Germinal center (tissue), 1 donor: ENCODE measurements at places on chromosomes 16 and 17.
A peak's percentile ranks its signal among the peaks of the same experiment; 100 is the strongest.

- DNase-seq = no peak
These were observed 99.0 kb upstream of the CDH5 start for GRCh38 chr16:66267292-66268014.

GRCh38 chr17:36931697-36932382 is 5.4 kb upstream of the LHX1 start:
- DNase-seq = no peak

DNA sequence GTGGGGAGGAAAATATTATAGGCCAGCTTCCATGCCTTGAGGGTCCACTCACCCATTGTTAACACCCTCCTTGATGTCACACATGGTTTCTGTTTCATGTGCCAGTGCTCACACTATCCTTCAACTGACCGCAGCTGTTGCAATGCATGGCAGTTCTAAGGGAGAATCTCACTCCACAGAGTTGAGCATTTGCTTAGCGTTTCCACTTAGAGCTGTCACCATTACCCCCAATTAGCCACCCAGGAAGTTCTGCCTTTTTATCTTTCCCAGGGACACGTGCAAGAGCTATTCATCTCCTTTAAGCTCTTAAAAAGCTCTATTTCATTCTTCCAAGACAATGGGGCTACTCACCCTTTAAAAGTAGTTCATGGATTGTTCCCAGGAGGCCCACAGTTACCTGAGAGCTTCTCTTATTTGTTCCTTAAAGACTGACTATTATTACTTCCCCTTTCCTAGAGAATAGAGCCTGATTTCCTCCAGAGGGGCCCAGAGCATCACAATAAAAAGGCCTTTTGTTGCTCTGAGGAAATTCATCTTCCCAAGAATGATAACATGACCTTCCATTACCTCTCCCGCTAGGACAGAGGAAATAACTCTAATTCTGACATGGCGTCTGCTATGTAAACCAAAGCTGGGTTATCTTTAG is 126.8 kb downstream of the CACNG3 start:
- DNase-seq = no peak

DNA sequence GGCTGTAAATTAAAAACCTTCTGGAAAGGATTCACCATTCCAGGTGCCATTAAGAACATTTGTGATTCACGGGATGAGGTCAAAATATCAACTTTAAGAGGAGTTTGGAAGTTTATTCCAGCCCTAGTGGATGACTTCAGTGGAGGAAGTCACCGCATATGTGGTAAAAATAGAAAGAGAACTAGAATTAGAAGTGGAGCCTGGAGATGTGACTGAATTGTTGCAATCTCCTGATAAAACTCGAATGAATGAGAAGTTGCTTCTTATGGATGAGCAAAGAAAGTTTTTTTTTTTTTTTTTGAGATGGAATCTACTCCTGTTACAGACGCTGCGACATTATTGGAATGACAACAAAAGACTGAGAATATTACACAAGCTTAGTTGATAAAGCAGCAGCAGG is 26.7 kb downstream of the CCL4 start:
- no peak for DNase-seq

DNA sequence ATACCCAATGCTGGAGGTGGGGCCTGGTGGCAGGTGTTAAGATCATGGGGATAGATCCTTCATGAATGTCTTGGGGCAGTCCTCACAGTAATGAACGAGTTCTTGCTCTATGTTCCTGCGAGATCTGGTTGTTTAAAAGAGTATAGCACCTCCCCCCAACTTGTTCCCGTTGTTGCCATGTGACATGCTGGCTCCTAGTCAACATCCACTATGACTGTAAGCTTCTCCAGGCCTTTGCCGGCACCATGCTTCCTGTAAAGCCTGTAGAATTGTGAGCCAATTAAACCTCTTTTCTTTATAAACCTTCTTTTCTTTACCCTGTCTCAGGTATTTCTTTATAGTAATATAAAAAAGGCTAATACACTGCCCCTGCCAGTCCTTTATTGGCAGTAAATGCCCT is 33.3 kb downstream of the RANBP10 start:
- DNase-seq = no peak

GRCh38 chr17:16973760-16974540 is 2.0 kb upstream of the TNFRSF13B start:
- DNase-seq = no peak

DNA sequence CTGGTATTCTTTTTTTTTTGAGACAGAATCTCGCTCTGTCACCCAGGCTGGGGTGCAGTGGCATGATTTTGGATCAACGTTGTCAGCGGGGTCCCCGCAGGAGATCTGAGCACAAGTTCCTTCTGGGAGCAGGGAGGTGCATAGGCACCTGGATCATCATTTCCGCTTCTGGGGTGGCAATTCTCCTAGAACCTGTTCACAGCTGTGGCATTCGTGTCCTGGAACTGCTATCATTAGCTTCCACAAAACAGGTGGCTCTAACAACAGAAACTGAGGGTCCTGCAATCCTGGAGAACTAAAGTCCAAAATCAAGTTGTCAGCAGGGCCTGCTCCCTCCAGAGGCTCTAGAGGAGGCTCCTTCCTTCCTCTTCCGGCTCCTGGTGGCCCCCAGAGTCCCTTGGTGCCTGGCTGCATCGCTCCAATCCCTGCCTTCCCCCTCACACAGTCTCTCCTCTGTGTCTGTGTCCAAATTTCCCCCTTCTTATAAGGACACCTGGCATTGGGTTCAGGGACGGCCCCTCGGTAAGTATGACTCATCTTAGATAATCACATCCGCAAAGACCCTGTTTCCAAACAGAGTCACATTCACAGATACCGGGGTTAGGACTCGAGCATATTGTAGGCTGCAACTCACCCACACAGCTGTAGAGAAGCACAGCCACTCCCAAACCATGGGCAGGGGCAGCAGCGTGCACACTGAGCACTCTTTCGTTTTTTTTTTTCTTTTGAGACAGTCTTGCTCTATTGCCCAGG is 43.5 kb upstream of the KLHDC4 start:
- peak; percentile 42 for DNase-seq

DNA sequence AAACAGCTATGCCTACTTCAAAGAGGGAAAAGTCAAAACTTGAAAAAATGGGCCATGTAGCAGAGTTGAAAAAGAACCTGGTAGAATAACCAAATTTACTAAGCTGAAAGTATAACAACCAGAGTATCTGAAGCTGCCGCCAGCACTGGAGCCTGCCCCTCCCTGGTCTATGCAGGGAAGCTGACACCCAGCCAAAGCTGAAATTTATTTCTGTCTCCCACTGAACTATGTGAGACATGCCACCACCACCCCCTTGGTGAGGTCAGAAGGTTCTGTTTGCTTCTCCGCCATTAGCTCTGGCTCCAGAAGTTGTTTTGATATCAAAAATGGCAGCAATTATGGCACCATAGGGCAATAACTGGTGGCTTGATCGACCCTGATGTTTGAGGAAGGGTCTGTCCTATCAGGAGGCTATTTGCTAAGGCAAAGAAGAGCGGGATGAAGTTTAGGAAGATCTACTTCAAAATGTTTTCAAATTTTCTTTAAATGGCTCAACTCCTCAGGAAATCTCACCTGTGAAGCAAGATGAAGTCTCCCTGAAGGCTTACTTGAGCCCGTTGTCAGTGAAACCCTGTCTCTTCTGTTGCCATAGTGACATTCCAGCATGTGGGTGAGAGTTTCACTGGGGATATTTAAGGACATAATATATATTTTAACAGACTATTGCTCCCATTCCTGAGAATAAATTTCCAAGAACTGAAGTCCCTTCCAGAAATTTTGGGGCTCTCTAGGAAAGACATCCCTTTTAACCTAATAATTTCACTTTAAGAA is 122.0 kb downstream of the COPRS start:
- DNase-seq = no peak

DNA sequence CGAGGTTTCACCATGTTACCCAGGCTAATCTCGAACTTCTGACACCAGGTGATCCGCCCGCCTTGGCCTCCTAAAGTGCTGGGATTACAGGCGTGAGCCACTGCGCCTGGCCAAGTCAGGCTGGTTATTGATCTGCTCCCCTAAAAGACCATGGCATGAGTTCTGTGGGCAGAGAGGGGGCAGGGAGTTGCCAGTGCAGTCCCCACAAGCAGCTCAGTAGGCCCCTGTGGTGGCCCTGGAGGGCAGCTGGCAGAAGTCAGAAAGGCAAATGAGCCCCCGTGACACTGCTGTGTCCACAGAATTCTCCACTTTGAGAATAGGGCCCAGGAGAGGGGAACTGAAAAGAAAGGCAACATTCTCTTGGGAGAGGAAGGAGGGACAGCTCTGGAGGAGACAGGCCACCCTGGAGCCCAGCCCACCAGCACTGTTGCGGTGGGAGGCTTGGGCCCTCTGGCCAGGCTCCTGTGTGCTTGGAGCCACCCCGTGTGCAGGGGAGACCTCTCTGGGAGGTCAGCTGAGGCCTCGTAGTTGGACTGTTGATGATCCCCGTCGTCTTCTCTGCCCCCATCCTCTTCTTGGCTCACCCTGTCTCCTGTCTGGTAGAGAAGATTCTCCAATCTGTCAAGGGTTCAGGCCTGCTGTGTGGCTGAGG is 2.1 kb upstream of the AMDHD2 start:
- DNase-seq = no peak
